Chondrocyte (in vitro differentiated cells): ENCODE measurements at places on chromosomes 11 and 22. TPM values are rescaled to one million over a fixed set of nuclear protein-coding genes. Genes with fewer than 3 reads are reported as not detected.

DNA sequence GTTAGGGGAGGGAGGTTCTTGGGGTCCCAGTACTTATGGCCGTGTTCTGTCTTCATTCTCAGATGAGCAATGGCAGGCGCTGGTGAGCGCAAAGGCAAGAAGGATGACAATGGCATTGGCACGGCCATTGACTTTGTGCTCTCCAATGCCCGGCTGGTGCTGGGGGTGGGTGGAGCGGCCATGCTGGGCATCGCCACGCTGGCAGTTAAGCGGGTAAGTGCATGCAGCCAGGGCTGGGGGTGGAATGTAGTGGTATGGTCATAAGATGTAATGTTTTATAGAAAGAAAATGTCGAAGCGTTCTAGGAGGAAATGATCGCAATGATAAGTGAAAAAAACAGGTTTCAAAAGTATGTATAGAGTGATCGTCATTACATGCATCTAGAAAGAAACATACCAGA lies 9.1 kb upstream of the ATF4 start:
- H3K4me1 ChIP-seq: no peaks in the 10 kb centered on the region
- H3K36me3 ChIP-seq: peaks cover 28% of the 10 kb centered on the region
- no peak overlapping the region for H3K4me3 ChIP-seq
- no peaks in the 10 kb centered on the region for H3K27me3 ChIP-seq

DNA sequence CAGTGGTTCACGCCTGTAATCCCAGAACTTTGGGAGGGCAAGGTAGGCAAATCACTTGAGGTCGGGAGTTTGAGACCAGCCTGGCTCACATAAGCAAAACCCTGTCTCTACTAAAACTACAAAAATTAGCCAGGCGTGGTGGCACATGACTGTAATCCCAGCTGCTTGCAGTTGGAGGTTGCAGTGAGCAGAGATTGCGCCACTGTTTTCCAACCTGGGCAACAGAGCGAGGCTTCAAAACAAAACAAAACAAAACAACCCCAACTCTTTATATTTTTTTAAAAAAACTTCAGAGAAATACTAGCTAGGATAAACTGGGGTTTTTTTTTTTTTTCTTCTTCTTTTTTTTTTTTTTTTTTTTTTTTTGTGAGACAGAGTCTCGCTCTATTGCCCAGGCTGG lies 31.8 kb upstream of the RAPSN start:
- no peak overlapping the region for H3K27ac ChIP-seq
- H3K4me1 ChIP-seq: peaks cover 8% of the 10 kb centered on the region
- no peak for DNase-seq

DNA sequence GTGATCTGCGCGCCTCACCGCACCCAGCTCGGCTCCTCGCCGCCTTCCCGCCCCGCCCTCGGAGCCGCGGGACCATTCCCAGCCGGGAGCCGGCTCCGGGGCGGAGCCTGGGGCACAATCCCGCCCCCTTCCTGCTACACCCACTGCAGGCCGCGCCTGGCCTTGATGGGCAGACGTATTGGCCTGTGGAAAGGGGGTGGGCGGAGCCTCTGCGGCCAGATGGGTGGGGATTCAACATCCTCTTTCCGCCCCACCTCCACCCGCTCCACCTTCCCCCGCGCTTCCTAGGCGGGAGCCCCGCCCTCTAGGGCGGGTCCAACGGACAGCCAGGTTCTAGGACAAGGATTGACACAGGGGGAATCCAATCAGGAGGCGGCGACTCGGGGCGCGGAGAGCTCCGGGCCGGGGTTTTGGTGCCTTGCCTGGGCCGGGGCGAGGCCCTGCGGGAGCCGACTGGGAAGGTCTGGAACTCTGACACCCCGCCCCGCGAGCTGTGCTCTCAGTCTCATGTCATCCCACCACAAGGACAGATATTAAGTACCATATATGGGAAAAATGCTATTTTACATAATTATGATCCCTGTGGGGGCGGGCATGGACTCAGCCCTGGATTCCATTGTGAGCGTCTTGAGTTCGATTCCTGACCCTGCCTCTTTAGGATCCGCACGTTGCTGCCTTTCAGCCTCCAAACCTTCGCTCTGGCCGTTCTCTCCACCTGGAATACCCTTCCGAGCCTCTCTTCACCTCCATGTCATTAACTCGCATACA lies at the start of gene MYH9:
Gene MYH9 (minus strand): TSS at position 9 of the 768 bp plus-strand sequence. CDS start 38,731 bp downstream, outside the sequence.
- peak within 1 kb of the TSS; percentile 93 for H3K4me3 ChIP-seq
- H3K36me3 ChIP-seq: peaks cover 24% of the 10 kb centered on the region
- peaks cover 38% of the 10 kb centered on the region for H3K4me1 ChIP-seq
- H3K27ac ChIP-seq: peak within 1 kb of the TSS; percentile 98

DNA sequence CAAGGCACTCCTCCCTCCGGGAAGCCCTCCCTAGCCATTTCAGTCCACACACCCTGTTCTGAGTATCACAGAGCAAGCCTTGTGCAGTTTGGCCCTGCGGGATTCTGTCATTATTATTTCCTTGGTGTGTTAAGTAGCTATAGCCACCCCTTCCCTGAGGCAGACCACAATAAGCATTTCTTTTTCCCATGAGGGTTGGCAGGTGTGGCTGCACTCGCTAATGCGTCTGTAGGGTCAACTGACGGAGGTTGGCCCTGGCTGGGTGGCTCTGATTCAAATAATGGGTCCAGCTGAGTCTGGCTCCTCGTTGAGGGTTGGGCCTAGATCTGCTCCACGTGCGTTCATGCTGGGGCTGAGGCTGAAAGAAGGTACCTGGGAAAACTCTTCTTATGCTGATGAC lies 5.1 kb downstream of the F2 start:
- no peak for DNase-seq
- no peak overlapping the region for H3K4me3 ChIP-seq
- H3K4me1 ChIP-seq: peaks cover 14% of the 10 kb centered on the region
- no peaks in the 10 kb centered on the region for H3K27me3 ChIP-seq
- no peaks in the 10 kb centered on the region for H3K36me3 ChIP-seq

- no peak for DNase-seq
- no peak overlapping the region for H3K4me3 ChIP-seq
- peaks cover 5% of the 10 kb centered on the region for H3K27me3 ChIP-seq
- H3K27ac ChIP-seq: no peak overlapping the region
- H3K4me1 ChIP-seq: peaks cover 7% of the 10 kb centered on the region
- no peaks in the 10 kb centered on the region for H3K36me3 ChIP-seq
These were observed 454.7 kb downstream of the INSC start for GRCh38 chr11:15569305-15570025.

- DNase-seq: no peak
- no peaks in the 10 kb centered on the region for H3K4me1 ChIP-seq
- no peak overlapping the region for H3K4me3 ChIP-seq
- H3K27ac ChIP-seq: no peak overlapping the region
- H3K27me3 ChIP-seq: peaks cover 9% of the 10 kb centered on the region
These were observed 103.8 kb downstream of the ENTHD1 start for GRCh38 chr22:39789788-39790187.

GRCh38 chr11:17475666-17476316 lies 854 bp downstream of the ABCC8 start:
- peaks cover 9% of the 10 kb centered on the region for H3K4me1 ChIP-seq
- no peak overlapping the region for H3K27ac ChIP-seq
- DNase-seq: no peak
- H3K36me3 ChIP-seq: no peaks in the 10 kb centered on the region

DNA sequence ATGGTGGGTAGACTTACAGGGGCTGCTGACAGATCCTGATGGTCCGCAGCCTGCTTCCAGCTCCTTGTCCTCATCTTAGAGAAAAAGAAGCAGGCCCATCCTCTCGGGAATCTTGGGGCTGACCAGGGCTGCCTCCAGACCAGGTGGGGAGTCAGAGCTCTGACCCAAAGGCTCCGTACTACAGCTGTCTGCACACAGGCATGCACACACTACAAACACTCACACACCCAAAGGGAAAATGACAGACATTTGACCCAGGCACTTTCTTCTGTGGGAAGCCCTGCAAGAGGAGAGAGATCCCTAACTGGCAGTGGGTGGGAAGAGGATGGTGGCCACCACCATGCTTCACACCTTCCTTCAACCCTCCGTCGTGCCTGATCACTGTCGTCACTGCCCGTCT lies 46.9 kb upstream of the MYOD1 start:
- H3K36me3 ChIP-seq: no peaks in the 10 kb centered on the region
- H3K4me1 ChIP-seq: no peaks in the 10 kb centered on the region
- no peak overlapping the region for H3K4me3 ChIP-seq

DNA sequence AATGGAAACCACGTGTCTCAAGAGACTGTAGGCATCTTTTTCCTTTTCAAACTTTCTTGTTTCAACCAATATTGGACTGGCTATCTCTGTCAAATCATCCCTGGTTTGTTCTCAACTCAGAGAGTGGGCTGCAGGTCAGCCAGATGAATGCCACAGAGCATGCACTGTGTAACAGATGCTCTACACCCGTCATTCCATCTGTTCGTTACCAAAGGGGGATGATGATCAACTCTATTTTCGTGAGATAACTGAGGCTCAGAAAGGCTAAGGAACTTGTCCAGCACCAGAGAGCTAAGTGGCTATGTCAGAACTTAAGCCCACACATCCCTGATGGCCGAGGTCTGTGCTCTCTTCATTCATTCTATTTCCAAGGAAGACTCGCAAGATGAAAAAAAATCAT lies 42.1 kb downstream of the SLC1A2 start:
- H3K4me1 ChIP-seq: peaks cover 23% of the 10 kb centered on the region
- H3K27me3 ChIP-seq: no peaks in the 10 kb centered on the region
- H3K36me3 ChIP-seq: no peaks in the 10 kb centered on the region
- H3K27ac ChIP-seq: no peak overlapping the region
- no peak overlapping the region for H3K4me3 ChIP-seq

DNA sequence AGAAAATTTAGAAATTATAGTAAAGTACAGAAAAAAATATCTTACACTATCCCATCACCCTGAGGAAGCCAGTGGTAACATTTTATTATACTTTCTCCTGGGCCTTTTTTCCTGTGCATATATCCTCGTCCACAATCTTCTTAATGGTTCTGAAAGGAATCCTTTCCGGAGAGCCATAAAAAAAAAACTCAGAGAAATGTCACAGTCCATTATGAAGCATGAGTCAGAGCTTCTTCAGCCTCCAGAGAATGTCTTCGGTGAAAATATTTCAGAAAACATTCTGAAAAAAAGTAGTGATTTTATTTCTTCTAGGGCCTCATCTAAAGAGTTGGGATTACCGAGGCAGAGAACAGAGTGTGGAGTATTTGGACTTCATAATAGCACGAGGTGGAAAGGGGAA lies 163.4 kb downstream of the INSC start:
- no peak for DNase-seq
- H3K27me3 ChIP-seq: no peaks in the 10 kb centered on the region
- H3K36me3 ChIP-seq: no peaks in the 10 kb centered on the region
- peaks cover 31% of the 10 kb centered on the region for H3K4me1 ChIP-seq

The CEND1 gene
- 0.20 to 0.67 TPM (median 0.41 TPM) in 3 replicates for total RNA-seq

The GLB1L3 gene
- total RNA-seq: not detected in 3 replicates

The IL17REL gene
- total RNA-seq: 0.17 to 0.23 TPM in 2 of 3 replicates, not detected in the other

The CDC42BPG gene
- 0.17 to 0.46 TPM (median 0.35 TPM) in 3 replicates for total RNA-seq

The MMP1 gene
- total RNA-seq: 0.60 to 4.1 TPM (median 3.9 TPM) in 3 replicates

The JAML gene
- total RNA-seq: not detected in 3 replicates

The ATXN10 gene
- 113 to 146 TPM (median 117 TPM) in 3 replicates for total RNA-seq

The SEC14L6 gene
- 0.77 to 2.0 TPM (median 1.2 TPM) in 3 replicates for total RNA-seq

The OR2AG2 gene
- total RNA-seq: 0.07 to 0.21 TPM in 2 of 3 replicates, not detected in the other

The MFNG gene
- 1.1 to 2.1 TPM (median 1.2 TPM) in 3 replicates for total RNA-seq
